ENCODE measurements at places on chromosomes 4 and X.

- peak; percentile 60 for DNase-seq
These were observed 29.3 kb downstream of the RGS12 start for GRCh38 chr4:3322059-3322550.

DNA sequence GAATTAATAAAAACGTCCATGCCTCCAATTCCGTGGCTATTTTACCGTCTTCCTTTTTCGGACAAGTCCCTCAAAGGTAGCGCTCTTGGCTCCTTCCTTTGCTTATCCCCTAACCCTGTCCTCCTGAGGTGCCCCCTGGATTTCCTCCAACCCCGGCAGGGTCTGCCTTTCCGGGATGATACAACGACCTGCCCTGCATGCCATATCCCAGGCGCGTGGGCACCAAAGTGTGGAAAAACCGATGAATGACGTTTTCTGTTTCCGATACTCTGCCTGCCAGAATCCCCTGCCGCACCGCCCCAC lies 706 bp upstream of the CSTF2 start:
- DNase-seq, result no peak

- DNase-seq, result no peak
These were observed 151.5 kb downstream of the CHIC2 start for GRCh38 chr4:53912766-53913497.

DNA sequence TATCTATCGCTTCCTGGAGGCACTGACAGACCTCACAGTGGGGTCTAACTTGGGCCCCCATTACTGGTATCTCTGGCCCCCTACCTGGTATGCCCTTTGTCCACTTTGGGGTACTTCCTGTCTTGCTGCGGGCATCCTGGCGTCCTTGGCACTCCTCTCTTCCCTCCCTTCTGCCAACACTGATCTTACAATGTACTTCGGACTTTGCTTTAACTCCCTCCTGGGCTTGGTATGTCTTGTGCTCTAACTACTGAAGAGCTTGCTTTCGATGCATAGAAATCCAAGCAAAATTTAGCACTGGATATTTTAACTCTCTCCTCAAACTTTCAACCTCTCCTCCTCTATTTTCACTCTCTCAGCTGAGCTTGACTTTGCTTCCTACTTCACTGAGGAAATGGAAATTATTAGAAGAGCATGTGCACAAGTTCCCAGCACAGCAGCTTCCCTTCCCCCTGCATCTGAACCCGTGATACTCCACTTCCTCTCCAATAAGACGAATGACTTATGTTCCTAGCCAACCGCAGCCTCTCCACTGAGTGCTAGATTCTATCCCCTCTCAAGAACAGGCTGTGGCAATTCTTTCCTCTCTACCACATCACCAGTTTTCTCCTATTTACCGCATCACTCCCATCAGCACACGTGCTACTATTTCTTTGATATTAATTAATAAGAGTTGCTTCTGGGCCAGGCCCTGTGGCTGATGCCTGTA lies 52.9 kb downstream of the SUPT20HL2 start:
- DNase-seq, result peak; percentile 81

- no peak for DNase-seq
These were observed 201.2 kb downstream of the MID1IP1 start for GRCh38 chrX:39002466-39002865.

DNA sequence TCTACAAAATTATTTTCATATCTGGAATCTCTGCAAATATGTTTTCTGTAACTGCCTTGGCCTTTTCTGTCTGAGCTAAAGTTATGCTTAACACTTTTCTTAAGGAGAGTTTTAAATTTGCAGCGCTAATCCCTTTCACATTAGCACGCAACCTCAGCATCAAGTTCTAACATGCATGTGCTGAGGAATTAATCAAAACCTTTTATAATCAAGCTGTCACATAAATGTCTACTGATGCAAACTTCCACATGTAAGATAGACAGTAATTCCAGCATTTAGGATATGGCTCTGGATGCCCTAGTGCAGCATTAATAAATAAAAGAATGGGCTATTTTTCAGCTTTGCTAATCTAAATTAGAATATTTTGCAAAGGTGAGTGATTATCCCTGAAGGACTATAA lies 17.5 kb upstream of the NEIL3 start:
- no peak for DNase-seq

- no peak for DNase-seq
These were observed 59.2 kb downstream of the SLC7A11 start for GRCh38 chr4:138182838-138183426.

GRCh38 chr4:66572949-66573348 lies 902.7 kb upstream of the EPHA5 start:
- DNase-seq, result no peak

- DNase-seq, result no peak
These were observed 2.7 kb downstream of the PAICS start for GRCh38 chr4:56438766-56439165.

GRCh38 chrX:109629310-109629709 lies 4.3 kb upstream of the KCNE5 start:
- no peak for DNase-seq

DNA sequence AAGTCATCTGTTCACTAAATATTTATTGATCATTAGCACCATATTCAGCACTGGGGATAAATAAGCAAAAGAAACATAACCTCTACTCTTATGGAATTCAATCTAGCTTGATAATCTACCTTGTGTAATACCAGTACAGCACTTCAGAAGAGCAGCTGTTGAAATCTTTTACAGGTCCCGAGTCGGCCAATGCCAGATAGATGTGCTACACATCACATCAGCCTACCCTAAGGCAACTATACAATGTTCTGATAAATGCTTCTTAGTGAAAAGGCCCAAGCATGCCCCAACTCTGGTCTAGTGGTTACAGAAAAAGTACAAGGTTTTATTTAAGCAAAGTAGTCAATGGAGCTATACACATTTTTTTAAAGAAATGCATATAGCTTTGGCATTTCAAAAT lies 68.7 kb downstream of the MAPK10 start:
- DNase-seq, result no peak

- DNase-seq, result no peak
These were observed 3.7 kb downstream of the IL13RA2 start for GRCh38 chrX:115013705-115014104.

DNA sequence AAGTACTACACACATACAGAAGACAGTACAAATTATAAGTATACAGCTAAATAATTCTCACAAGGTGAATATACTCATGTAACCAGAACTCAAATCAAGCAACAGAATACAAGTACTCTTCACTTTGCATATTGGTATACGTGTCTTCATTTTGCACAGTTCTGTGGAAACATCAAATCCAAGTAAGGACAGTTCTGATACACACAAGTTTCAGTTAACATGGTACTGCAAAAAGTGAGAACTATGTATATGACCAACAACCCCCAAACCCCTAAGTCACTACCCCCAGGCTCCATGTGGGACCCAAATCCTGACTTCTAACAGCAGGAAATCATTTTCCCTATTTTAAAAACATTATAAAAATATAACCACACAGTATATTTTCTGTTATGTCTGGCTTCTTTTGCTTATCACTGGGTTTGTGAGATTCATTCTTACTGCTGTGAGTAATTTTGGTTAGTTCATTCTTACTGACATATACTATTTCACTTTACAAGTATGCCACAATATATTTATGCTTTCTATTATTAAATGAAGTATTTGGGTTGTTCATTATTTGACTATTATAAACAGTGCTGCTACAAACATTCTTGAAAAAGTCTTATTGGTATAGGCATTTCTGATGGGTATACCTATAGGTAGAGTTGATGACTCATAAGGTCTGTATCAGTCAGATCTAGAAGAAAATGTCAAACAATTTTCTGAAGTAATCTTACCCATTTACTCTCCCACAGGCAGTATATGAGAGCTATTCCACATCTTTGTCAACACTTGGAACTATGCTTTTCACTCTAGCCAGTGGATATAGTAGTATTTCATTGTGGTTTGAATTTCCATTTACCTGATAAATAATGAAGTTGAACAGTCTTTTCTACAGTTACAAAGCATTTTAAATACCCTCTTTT lies 47.0 kb downstream of the SCLT1 start:
- DNase-seq, result no peak

GRCh38 chr4:169438057-169438480 lies 167.3 kb upstream of the SH3RF1 start:
- no peak for DNase-seq
